ENCODE measurements at places on chromosomes 6 and 20.

- DNase-seq, result no peak
Observed at GRCh38 chr6:119052987-119053386, 25.5 kb downstream of the FAM184A start.

- no peak for DNase-seq
Observed at GRCh38 chr6:5762561-5762968, 244.2 kb downstream of the NRN1 start.

- DNase-seq, result no peak
Observed at GRCh38 chr6:137657351-137657911, 163.2 kb upstream of the OLIG3 start.

DNA sequence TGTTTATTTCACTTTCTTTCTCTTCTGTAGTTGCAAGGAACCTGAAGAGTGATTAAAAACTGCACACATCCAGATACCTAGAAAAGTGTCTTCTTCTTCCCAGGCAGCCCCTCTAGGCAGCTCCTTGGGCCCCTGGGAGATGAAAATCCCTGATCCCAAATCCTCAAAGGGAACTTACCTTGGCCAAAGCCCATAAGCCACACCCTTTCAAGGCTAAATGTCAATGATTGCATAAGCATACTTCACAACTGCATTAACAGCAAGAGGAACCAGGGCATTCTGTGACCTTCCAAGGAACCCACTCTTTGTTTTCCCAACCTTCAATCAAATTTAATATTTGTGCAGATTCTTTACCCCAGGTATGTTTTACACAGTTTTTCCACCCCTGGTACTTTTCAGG lies 4.4 kb upstream of the HMGN3 start:
- DNase-seq, result no peak

DNA sequence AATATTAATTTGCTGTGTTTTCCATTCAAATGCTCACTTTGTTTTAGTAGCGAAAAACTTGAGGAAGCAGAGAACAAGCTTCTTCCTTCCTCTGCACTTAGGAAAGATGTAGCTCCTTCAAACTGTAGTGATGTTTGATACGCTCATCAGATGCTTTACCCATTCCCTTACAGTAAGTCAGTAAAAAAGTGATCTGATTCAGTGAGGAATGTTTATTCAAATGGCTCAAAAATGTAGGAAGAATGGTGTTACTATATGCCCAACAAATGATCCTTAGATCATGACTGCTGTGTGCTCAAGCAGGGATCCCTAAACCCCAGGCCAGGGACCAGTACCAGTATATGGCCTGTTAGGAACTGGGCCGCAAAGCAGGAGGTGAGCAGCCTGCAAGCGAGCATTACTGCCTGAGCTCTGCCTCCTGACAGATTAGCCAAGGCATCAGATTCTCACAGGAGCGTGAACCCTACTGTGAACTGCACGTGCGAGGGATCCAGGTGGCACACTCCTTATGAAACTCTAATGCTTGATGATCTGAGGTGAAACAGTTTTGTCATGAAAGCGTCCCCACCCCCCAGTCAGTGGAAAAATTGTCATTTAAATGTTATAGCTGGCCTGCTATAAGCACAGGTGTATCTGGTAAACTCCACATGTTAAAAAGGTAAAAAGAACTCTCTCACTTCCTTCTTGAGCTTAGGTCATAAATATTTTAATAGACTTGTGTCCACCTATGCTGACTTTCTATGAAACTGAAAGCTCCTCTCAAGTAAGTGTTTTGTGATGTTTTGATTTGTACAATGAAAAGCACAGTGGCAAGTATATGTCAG lies 187.2 kb downstream of the FOXC1 start:
- no peak for DNase-seq

DNA sequence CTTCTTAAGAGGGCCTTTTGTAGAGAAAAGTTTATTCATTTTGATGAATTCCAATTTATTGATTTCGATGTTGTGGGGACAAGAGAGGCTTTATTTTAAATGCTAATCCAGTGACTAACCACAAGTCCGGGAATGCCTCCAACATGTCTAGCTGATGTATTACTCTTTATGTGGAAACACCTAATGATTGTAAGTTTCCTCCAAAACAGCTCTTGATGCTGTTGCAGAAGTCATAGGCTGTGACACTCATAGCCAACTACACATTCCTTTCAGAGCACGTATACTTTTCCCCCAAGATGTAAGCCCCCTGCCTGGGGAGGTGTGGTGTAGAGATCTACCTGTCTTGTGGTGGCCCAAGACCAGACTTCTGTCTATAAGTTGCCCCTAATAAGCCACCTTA lies 61.3 kb upstream of the RNF24 start:
- no peak for DNase-seq

DNA sequence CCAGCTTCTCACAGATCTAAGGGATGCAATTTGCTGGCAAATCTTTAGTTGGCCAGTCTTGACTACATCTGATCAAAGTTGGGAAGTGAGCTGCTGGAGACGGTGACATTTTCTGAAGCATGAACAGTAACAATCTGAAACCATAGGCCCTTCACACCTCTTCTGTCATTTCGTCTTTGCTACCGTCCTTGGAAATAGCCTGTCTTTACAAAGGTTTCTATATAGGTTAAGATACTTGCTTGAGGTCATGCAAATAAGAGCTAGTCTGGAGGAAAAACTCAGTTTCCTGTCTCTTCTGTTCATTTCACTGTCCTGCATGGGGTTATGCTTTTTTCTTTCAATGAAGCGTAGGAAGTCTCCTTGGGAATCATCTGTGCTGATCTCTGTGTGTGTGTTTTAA lies 55.6 kb downstream of the CARMIL1 start:
- no peak for DNase-seq

DNA sequence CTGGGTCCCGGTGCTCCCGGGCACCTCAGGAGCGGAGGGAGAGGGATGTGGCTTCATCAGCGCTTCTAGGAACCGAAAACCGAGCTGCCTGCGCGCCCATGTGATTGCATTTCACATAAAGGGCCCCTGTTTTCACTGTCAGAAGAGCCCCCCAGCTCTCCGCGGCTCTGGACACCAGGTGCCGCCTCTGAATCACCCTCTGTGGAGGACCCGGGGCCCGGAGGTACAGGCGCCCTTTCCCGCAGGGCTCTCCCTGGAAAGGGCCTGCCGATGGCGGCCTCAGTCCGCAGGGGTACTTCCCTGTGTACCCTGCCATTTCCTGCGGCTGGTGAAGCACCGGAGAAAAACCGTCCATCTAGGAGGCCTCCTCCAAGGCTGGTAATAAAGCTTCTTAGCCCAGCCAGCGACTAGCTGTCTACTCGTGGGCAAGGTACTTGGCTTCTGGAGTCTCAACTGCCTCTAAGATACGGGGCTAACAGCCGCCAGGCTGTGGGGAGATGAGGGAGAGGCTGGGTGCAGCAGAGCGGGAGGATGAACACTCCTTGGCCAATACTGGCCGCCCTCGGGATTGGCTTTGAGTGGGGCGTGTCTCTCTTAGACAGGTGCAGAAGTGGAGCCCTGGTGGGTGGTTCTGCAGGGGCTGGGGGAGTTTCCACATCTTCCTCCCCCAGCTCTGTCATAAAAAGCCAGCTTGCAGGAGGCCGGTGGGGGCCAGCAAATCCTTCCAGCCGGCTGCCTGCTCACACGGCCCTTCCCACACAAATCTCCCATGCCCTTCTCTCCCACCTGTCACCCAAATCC lies 1.6 kb downstream of the PPP1R16B start:
- DNase-seq, result no peak

DNA sequence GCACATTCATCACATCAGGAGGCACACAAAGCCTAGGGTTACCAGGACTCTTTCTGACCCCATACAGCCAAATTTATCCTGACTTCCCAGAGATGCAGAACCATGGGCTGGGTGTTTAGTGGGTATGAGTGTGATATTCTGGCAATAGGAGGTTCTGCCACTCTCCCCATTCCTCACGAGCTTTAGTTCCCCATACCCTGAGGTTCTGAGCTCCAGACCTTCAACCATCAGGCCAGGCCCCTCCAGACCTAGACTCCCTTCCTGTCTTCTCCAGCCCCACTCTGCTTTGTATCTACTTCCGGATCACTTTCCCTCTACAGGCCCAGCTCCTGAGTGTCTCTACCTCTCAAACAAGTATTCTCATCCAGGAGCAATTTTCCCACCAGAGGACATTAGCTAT lies 4.4 kb downstream of the HLA-F start:
- no peak for DNase-seq

GRCh38 chr6:80336911-80337310 lies 230.4 kb downstream of the BCKDHB start:
- DNase-seq, result no peak

DNA sequence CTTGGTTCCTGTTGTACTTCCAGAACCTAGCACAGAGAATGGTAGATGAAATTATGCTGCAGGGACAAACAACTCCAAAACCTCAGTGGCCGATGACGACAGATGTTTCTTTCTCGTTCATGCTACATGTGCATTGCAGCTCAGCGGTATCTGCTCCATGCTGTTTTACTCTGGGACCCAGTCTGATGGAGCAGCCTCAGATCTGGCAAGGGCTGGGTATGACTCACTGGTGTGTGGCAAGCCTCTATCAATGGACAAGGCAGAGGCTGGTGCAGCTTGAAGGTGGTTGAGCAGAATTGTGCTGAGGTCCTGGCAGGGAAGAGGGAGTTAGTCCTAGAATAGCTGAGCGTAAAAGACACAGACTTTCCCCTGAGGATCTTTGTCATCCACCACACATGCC lies 10.3 kb upstream of the BLCAP start:
- DNase-seq, result no peak

- no peak for DNase-seq
Observed at GRCh38 chr6:164581563-164581962, 727.8 kb downstream of the C6orf118 start.

- no peak for DNase-seq
Observed at GRCh38 chr20:47127999-47128398, 228.5 kb downstream of the ZMYND8 start.

- no peak for DNase-seq
Observed at GRCh38 chr6:79863566-79863965, 83.8 kb downstream of the ELOVL4 start.

GRCh38 chr20:35697696-35698297 lies 1.4 kb downstream of the NFS1 start:
- no peak for DNase-seq

- DNase-seq, result no peak
Observed at GRCh38 chr6:122482750-122483080, 11.1 kb upstream of the SERINC1 start.

DNA sequence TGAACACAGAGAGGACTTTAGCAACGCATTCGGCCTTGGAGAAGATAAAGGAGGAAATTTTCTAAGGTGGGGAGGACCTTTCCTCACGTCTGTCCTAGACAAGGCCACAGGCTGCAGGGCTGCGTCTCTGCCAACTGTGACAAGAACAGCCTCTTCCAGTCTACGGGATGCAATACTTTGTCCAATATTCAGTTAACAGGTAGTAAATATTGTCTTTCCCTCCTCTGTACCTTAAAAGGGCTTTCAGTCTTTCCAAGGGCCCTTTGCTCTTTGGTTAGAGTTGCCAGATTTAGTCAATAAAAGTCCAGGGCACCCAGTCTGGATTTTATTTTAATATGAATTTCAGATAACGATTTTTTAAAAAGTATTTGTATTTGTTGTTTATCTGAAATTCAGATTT lies 78.2 kb downstream of the ELOVL4 start:
- DNase-seq, result no peak

DNA sequence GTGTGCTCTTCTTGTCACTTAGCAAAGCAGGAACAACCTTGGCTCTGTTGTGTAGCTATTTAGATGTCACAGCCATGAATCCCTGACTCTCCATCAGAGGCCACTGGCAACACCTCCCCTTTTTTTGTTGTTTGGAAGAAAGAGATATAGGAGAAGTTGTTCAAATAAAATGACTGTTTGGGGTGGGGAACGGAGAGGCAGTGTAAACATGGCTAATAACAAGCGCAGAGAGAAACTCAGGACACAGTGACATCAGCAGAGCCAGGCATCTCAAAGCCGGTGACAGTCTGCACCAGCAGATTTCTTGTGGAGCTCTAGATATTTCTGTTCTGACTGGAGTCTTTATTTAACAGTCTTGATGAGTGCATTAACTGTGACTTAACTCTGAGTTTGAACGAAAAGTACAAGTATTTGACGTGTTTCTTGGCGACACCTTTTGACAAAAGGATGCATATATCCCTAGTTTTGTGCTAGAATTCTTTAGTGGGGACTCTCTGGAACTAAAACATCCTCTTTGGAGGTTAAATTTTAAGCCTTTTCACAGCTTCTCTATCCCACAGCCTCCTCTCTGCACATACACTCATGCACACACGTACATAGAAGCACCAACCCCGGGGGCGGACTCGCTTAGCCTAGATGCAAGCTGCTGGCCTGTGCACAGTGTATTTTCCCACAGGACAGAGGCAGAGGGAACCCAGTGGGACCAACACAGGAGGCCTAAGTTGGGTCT lies 53.8 kb downstream of the ADAT2 start:
- DNase-seq, result no peak

DNA sequence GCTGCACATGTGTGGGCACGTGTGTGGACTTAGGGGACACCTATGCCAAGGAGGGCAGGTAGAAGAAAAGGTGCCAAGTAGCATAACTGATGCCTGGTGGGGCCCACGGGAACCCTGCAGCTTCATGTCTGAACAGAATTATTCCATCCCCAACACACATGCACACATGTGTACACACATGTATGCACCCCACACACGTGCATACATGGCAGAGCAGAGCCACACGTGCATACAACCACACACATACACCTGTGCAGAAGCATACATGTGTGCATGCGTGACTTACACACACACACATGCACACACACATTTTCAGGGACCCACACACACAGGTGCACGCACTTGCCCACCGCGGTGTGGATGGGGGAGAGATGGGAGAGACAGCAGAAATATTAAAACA lies 51.7 kb upstream of the CHRNA4 start:
- DNase-seq, result no peak

GRCh38 chr6:15752820-15753219 lies 90.0 kb upstream of the DTNBP1 start:
- DNase-seq, result no peak

DNA sequence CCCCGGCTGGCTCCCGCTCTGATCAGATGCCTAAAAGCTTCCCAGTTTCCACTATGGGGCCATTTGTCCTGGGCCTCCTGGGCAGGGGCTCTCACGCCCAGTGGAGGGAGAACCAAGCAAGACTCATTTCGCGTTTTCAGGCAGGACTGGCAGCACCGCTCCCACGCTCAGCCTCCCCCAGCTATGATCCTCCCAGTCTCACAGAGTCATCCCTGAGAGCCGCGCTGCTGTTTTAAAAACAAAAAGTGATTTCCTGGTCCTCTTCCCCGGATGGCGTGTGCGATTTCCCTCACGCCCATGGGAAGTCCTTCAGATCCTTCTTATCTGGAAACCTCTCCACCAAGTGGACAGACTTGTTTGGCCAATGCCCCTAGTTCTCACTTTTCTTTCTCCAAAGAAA lies at the start of gene ADGRF5:
ADGRF5 (minus strand) TSS at position 208 of the 400 bp plus-strand sequence. CDS start 15,176 bp downstream, outside the sequence.
- DNase-seq, result no peak

- no peak for DNase-seq
Observed at GRCh38 chr20:4781637-4782377, 60.1 kb downstream of the PRND start.

DNA sequence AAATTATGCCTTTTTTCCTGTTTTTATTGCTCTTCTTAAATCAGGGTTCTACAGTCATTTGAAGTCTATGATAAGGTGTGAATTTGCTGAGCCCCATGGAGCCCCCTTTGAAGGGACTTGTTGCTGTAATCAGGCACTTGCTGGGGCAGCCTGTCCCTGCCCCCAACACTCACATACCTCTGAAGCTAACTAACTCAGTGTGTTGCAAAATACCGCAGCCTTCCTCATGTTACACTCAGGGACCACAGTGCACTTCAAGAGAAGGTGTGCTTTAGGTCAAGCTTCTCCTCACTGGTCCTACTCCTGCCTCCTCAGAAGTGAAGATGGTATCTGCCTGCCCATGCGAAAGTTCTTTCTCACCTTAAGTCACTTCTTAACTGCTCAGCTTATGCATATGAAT lies 66.1 kb upstream of the GLP1R start:
- no peak for DNase-seq

GRCh38 chr6:122286512-122286911 lies 112.9 kb upstream of the HSF2 start:
- DNase-seq, result no peak
